Stimulated activated CD8-positive, alpha-beta memory T cell treated with anti-CD3 and anti-CD28 coated beads, Interleukin-4, amount 100 ng/mL, for 48 hours (primary cell): ENCODE measurements at places on chromosomes 2 and 18.

DNA sequence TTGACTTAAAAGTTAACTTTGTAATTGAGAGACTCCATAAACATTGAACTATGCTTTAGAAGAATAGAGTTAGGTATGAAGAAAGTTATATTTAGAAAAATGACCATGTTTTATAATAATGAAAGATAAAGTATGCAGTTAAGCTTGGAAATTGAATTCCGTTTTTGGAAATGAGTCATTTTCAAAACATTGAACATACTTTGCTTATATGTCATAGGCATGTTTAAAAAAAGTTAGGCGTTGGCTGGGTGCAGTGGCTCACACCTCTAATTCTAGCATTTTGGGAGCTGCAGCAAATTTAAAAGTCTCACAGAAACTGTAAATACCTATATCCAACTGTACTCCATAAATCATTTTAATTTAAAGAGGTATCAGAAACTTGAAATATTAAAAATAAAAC is 607.4 kb downstream of the CBLN2 start:
- DNase-seq, result no peak

DNA sequence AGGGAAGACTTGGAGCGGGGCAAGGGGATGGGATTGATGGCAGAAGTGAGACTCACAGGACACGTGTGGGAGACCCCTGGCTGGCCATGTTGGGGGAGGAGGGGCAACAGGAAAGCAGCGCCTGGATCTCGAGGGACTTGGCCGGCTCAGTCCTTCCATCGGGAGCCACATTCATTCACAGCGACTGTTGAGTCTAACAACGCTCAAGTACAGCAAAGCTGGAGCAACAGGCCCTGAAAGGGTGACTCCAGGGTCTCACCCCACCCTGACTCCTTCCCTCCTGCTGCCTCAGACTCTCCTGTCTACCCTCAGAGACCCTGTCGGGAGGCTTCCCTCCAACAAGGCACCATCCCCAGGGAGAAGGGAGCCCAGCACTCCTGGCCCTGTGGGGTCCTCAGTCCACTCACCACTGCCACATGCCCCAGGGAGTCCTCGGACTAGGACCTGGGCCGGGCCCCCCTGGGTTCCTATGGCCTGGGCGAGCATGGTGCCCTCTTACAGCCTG is 14.8 kb upstream of the ALPI start:
- no peak for DNase-seq

DNA sequence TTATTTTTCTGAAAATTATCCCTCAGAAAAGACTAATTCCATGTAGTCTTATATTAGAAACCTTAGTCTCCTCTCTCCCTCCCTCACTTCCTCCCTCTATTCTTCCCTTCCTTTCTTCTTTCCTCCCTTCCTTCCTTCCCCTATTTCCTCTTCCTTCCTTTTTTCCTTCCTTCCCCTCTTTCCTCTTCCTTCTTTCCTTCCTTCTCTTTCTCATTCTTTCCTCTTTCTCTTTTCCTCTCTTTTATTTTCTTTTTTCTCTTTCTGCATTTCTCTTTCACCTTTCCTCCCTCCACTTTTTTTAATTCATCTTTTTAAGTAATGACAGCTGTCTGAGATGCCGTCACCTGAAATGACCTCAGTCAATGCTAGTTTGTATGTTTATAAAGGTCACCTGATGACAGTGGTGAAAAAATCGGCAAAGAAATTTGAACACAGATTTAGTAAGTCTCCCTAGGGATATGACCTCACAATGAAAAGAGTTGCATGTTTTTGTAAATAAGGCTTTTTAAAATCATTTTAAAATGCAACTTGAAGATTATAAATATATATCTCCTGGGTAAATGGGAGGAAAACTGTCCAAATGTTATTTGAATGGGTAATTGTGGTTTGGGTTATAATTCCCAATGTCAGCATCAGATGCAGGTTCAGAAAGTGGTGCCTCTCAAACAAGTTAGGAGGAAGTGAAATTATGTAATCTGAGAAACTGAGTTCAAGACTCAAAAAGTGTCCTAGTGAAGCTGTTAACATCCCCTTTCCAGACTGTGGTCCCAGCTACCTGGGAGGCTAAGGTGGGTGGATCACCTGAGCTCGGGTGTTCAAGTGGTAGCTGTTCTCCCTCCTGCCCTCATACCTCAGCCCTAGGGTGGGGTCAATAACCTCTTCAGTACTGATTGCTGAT is 90.3 kb upstream of the ST3GAL5 start:
- no peak for DNase-seq

- peak; percentile 64 for DNase-seq
Observed at GRCh38 chr2:98730053-98730706, 752 bp downstream of the MGAT4A start.

DNA sequence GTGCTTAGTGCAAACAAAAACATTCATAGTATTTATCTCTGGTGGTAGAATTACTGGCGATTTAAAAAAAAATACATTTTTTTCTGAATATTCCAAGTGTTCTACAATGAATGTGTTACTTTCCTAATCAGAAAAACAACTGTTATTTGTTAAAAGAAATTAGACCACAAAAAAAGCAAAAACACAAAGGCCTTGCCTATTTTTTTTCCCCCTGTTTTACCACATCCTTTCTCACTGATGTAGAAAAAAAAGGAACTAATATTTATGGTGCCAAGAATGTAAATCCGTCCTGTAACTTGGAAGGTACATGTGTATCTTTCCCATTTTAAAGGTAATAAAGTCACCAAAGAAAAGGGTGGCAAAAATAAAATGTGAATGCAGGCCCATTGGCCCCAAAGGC is 28.4 kb upstream of the MGAT4A start:
- no peak for DNase-seq

DNA sequence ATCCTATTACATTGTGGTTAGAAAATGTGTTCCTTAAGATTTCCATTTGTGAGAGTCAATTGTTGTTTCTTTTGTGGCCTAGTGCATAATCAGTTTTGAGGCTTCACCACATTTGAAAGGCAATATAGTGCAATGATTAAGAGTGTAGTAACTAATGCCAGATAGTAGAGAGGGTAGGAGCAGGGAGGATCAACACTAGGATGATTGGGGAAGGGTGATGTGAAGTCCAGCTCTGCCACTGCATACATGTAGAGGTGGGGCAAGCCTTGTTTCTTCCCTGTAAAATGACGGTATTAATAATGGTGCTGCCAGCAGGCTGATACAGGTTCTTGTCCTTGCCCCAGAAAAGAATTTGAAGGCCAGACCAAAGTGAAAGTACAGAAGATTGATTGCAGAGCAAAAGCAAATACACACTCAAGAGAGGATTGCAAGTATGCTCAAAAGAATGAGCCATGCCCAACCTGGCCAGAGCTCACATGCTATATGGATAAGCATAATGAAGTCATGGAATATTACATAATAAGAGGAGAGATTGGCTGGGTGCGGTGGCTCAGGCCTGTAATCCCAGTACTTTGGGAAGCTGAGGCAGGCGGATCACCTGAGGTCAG is 8.0 kb downstream of the SP100 start:
- no peak for DNase-seq

DNA sequence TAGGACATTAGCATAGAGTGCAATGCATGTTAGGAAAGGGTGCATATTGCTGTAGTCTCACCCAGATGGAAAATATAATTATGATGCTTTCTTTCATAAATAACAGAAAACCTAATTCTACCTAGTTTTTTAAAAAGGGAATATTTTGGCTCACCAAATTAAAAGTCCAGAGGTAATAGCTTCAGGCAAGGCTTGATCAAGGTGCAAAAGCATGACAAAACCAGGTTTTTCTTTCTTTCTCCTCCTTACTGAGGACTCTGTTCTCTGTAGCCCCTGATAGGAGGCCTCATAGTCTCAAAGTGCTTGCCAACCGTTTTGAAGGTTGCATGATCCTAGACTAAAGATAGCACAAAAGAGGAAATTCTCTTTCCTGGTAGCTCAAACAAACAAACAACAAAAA is 349.9 kb downstream of the CTNNA2 start:
- DNase-seq, result no peak

- DNase-seq, result no peak
Observed at GRCh38 chr2:229873123-229873581, 48.7 kb downstream of the TRIP12 start.

DNA sequence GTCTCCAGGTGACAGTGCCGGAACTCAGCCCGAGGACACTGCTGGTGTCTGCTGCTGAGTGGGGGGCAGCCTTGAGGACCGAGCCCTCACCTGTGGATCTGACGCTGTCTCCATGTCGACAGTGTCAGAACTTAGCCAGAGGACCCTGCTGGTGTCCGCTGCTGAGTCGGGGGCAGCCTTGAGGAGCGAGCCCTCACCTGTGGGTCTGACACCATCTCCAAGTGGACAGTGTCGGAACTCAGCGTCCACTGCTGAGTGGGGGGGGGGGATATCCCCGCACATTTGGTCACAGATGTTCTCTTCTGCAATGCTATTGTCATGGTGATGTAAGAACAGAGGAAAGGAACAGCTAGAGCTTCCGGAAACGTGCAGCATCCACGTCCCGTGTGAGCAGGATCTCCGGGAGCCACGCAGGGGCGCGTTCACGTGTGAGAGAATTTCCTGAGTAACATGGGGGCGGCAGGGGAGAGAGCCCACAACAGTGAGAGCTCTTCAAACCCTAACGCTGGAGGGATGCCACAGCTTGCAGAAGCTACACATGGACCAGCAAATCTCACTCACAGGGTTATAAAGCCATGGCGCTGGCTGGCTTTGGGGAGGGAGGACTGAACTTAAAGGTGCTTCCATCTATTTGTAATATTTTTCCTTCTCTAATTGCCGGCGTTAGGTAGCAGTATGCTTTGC is 250.7 kb upstream of the SALL3 start:
- DNase-seq, result no peak

DNA sequence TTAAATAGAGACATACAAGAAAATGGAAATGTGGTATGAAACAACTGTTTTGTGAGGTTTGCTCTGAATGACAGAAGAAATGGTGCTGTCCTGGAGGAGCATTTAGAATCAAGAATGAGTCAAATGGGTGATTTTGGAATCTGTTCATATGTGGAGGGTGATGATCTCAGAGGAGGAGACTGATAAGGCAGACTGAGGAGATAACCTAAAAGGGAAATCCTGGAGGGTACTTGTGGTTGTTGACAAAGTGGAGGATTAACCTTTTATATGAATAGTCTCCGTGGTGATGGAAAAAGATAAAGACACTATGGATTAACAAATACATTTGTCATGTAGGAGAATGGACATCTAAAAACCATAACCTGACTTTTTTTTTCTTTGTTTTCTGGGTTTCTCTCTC is 74.1 kb downstream of the MMADHC start:
- no peak for DNase-seq

DNA sequence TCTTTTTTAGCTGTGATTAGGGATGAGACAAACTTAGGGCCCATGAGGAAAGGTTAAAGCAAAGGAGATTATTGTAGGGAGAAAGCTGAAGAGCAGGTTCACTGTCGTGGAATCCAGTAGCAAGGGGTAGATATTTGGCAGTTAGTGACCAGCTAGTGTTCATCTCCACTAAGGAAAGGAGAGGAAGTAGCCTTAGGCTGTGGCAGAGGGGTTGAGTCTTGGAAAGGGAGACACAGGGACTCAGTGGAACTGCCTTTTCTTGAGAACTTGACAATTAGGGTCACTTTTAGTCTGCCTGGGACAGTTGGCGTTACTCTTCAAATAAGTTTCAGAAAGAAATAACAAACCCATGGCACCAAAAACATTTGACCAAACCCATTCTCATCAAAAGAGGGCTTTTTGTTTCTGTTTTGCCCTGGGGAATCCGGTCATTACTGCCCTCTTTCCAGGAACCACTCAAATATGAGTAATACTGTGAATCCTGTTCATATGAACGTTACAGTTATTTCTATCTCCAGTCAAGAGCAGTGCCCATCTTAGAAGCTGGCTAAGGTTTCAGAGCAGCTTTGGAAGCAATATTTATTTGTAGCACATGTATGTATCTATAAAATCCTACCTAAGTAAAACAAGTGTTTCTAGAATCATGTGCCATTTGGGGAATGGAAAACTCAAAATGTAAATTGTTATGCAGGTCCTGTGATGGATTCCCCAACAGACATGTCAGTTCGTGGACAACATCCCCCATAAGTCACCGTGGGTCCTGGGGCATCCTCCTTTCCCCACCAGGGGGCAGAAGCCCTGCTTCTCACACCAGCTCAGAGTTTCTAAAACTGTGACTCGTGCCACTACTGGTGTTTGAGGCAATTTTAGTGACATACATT is 77.3 kb upstream of the PHLPP1 start:
- peak; percentile 76 for DNase-seq

DNA sequence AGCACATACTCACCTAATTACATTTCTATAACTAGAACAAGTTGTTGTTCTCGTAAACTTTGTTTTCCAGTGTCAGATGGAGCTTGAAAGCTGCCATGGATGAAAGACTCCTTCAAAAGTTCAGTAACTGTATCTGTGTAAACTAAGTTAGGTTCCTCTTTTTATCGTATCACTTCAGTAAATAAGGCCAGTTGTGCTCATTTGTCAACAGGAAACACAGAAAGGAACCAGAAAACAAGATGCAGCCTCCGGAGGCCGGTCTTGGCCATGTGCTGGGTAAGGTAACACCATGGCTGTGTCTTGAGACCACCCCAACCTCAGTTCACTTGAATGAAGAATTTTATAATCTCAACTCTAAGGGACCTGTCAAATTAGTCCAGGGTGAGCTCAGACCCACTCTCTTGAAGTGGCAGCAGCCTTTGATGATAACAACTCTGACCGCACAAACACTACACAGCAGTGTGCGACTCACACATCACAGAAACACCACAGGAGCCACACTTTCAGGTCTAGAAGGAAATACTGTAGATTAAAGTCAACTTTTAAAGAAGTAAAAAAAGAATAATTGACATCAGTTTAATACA is 213.8 kb downstream of the AFF3 start:
- no peak for DNase-seq

- no peak for DNase-seq
Observed at GRCh38 chr2:147863835-147864234, 19.0 kb downstream of the ACVR2A start.

DNA sequence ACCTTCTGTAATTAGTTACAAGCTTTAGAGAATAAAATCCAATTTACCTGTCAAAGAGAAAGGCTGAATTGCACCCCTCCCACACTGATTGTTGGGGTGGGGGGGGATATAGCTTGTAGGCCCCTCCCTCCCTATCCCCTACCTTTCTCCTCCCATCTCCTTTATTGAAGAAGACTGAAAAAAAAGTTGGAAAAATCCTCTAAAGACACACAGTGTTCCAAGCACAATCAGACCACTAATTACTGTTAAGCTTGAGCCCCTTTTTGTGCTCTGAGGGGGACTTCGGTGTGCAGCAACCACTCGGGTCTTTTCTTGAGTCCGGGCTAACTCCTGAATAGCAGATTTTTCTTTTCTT is 43.0 kb upstream of the FZD5 start:
- DNase-seq, result no peak

DNA sequence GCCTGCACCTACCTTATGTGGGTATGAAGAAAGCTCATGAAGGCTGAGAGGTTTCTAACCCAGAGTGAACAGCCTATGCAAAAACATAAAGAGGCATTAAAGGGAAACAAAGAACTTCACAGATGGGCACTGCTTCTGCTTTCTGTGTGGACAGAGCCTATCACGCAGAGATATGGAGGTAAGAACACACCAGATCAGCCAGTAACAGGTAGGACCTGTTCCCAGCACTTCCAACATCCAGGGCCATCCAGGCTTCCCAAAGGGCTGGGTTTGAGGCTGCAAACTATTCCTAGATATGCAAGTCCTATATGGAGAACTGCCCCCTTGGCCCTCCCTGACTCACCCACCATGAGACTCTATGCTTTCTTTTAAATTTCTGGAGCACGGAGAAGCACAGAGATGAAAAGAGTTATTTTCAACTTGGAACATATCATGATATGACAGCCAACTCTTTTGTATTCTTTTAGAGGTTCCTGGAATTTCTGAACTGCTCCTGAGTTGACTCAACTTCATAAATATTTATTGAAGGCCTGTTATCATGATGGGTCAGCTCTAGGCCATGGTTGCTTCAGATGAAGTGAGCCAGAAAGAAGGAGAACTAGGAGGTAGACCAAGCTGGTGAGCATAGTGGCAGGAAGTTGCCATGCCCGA is 77.4 kb upstream of the PPP1CB start:
- DNase-seq, result no peak
